RKO (cell line): ENCODE measurements at places on chromosomes 11 and 22.

DNA sequence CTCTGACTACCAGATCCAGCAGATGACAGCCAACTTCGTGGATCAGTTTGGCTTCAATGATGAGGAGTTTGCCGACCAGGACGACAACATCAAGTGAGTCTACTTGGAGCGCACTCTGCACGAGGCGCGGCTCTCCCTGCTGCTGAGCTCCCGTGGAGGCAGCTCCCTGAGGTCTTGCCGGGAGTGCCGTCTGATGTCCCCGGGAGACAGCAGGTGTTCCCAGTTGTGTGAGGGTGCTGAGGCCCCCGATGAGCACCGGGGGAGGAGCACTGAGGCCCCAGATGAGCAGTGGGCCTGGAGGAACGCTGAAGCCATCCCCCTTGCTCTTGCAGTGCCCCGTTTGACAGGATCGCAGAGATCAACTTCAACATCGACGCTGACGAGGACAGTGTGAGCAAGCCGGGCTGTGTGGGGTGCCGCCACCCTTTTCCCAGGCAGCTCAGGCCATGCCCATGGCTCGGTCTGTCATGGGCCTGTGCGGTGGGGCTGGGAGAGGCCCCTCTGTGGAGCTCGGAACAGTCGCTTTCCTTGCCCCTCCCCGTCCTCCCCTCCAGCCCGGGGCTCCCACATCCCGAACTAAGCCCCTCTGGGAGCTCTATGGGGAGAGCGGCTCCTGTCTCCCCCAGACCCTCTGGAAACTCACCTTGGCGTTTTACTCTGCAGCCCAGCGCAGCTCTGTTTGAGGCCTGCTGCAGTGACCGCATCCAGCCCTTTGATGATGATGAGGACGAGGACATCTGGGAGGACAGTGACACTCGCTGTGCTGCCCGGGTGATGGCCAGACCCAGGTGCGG, 37.1 kb downstream of the SBF1 start:
- DNase-seq: no peak

- no peak for DNase-seq
Observed at GRCh38 chr11:74473382-74474173, 6.2 kb upstream of the KCNE3 start.

DNA sequence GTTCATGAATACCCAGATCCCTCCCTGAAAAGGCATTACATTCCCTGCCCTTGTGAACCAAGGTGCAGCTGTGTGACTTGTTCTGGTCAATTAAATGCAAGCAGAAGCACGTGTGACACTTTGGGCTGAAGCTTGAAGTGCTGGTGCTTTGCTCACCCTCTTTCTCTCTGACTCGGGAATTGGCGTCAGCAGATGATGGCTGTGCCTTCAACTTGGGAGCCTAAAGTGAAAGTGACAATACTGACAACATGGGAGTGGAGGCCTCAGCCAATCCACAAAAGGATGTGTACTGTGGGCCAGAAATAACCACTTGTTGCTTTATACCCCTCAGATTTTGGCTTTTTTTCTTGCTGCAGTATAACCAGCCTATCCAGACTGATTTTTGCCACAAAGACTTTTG, 148.3 kb upstream of the THY1 start:
- no peak for DNase-seq

DNA sequence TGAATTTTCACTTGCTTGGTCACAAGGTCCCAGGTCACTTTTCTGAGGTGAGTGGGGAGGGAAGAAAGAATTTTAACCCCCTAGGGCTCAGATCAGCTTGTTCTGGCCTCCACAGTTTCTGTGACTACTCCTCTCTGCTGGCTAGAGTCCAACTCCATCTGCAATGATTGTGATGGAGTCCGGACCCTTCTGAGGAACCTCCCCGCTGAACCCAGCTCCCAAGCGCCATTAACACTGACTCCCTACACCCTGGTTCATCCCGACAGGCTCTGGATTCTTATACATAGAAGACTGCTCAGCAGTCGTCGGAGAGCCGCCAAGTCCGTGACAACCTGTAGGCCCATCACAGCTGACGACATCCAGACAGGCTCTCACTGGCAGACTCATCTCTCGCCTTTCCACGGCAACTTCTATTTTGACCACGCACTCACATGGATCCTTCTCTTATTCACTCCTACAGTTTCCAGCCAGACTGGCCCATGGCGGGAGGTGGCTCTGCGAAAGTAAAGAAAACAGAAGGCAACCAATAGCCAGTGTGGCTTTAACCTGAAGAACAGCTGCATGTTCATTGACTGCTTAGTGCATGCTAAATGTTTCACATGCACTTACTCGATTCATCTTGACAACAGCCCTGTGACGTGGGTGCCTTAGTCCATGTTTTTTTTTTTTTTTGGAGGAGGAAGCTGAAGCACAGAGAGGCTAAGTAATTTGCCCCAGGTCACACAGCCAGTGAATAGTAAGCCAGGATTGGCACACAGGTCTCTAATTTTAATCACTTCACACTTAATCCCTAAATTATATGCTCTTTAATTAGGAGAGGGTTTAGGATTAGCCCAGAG, 68.0 kb upstream of the PRDM11 start:
- no peak for DNase-seq

GRCh38 chr11:118437208-118438125, 1.2 kb downstream of the KMT2A start:
- DNase-seq: peak; percentile 62

DNA sequence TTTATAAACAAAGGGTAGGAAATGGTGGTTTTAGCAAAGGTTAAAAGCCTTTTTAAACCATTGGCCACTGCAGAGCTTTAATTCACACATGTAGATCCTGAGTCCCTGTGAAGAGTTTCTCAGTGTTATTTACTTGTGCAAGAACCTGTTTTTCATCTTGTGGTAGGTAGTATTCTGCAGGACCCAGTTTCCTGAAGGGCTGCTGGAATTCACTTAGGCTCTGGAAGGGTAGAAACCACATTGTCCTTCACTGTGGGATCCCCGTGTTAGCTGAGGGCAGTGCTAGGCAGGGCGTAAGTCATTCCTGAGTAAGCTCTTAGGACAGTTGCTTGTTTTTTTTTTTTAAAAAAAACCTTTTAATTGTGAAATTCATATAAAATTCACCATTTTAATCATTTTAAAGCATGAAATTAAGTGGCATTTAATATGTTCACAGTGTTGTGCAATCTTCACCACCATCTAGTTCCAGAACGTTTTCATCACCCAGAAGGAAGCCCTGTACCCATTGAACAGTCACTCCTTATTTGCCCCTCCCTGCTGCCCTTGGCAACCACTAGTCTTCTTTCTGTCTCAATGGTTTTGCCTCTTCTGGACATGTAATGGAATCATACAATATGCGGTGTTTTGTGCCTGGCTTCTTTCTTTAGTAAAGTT, 77.7 kb downstream of the C22orf31 start:
- no peak for DNase-seq

- peak; percentile 20 for DNase-seq
Observed at GRCh38 chr11:88292171-88292843, 45.2 kb downstream of the CTSC start.

DNA sequence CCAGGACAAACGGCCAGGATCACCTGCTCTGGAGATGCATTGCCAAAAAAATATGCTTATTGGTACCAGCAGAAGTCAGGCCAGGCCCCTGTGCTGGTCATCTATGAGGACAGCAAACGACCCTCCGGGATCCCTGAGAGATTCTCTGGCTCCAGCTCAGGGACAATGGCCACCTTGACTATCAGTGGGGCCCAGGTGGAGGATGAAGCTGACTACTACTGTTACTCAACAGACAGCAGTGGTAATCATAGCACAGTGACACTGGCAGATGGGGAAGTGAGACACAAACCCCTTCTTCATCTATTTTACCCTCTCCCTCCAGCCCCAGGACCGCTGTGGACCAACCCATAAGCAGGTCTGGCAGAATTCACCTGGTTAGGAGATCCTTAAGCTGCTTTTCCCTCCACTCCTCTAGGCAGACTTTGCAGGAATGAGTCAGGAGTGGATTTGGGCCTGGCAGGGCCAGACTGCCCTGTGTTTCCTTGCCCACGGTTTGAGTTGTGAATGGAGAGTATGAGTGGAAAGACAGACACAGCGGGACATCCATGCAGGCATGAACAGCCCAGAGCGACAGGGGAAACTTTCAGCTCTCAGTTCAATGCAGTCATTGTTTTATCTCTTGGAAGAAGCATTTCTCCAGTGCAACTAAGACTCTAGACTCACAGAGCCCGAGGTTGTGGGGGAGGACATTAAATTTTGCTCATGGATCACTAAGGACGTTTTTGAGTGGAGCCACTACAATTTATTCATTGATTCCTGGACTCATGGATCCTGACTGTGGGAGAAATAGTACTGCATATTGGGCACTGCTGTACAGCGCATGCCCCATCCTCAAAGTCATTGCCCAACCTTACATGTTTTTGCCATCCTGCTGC, 75.3 kb upstream of the IGLL5 start:
- no peak for DNase-seq

GRCh38 chr11:96506953-96507354, 117.1 kb downstream of the JRKL start:
- no peak for DNase-seq

- DNase-seq: no peak
Observed at GRCh38 chr11:66192181-66192863, 76.1 kb upstream of the RAB1B start.

- DNase-seq: no peak
Observed at GRCh38 chr22:36807627-36808026, 9.2 kb downstream of the PVALB start.

DNA sequence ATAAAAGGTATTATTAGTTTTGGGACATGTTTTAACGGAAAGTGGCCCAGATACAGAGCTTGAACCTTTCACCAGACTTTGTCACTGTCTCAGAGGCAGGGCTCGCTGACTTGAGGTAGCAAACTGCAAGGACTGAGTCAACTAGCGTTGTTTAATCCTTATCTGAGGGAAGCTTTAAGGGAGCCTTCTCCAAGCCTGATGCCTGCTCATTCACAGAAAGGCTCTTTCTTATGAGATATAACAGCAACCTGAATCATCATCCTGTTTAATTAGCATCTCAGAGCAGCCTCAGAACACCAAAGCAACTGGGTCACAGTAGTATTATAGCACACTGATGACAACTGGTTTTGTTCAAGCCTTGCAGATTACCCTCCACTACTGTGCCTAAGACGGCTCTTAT, 54.2 kb upstream of the CYP2D6 start:
- DNase-seq: no peak

GRCh38 chr22:37511395-37512104, 7.7 kb downstream of the CARD10 start:
- DNase-seq: no peak

DNA sequence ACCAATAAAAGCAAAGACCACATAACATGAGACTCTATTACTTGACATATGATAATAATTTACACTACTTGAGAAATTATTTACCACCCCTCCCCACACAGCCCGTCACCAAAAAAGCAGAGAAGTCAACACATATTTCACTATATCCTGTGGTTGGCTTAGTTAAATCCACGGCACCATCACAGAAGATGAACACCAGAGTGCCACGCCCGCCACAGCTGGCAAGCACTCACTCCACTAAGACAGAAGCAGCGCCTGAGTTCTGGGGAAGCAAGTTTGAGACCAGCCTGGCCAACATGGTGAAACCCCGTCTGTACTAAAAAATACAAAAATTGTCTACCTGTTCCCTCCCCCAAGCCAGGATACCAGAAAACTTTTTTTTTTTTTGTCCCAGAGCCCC, 53.1 kb downstream of the PACSIN2 start:
- no peak for DNase-seq

DNA sequence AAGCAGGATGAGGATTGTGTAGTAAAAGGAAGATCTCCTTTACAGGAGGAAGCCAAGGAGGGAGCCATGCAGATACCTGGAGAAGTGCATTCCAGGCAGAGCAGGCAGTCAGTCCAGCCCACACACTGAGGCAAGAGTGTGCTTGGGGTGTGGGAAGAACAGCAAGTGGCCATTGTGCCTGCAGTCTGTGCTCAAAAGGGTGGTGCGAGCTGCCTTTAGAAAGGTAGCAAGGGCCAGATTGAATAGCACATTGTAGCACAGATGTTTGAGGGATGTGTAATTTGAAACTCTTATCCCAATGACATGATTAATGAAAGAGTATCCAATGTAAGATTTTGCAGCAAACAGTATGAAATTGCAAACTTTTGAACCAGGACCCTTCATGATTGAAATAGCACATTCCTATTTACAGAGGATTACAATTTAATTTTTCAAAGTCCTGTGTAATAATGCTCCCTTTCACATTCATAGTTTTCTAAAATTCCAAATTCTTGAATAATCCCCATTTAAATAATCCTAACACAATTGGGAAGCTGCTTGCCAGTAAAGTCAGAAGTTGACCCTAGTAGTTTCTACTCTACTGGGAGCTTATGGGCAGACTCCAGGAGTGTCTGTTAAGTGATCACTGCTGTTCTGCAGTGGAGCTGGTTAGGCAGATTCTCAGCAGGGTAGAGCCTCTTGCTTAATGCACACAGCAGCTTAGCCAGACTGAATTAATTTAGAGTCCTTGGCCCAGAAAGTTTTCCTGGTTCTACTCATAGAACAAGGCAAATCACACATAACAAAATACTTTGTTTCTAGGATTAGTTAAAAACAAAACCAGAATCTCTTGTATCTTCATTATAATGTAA, 78.1 kb downstream of the CYB5R2 start:
- DNase-seq: no peak

DNA sequence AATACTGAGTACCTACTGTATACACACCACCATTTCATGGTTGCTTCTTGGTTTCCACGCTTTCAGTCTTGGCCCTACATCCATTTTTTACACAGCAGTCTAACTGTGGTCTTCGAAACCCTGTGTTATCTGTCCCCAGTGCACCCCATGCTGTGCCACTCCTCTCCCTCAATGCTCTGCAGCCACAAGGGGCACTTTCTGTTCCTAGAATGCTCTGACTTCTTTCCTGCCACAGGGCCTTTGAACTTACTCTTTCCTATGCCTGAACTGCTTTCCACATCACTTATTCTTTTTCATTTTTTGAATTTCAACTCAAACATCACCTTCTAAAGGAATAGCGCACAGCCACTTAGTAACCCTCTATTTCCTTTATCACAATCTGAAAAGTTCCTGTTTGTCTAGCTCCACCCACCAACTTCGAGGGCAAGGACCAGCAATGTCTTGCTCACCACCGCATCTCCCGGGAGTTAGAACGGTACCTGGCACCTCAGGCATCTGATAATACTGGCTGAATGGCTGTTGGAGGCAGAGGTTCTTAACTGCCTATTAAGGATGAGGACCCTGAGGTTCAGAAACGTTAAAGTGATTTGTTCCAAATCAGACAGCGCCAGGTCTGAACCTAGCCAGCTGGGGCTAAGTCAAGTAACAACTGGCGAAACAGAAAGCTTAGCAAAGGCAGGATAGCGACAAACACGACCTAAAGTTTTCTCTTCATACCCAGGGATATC, 568 bp downstream of the ALG8 start:
- DNase-seq: peak; percentile 54

GRCh38 chr22:40498420-40499208, 128.2 kb downstream of the SGSM3 start:
- DNase-seq: peak; percentile 21

DNA sequence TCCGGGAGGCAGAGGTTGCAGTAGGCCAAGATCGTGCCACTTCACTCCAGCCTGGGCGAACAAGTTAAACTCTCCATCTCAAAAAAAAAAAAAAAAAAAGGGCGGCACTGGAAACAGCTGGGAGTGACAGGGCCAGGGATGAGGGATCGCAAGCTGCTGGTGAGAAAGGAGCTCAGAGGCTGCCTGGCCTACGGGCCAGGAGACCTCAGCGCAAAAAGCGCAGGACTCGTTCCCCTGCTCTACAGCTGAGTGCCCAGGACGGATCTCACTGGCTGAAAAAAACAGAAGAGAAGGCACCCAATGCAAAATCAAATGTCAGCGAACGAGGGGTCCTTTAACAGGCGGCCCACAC, 650 bp upstream of the NUP50 start:
- peak; percentile 48 for DNase-seq
